Activated T-cell treated with anti-CD3 and anti-CD28 coated beads, Interleukin-2, amount 50 U/mL, for 72 hours (primary cell): ENCODE measurements at places on chromosomes 4 and X. TPM values are rescaled to one million over a fixed set of nuclear protein-coding genes. Genes with fewer than 3 reads are reported as not detected.

Gene HOPX
- 71.1 TPM for total RNA-seq

Gene PRRG1
- not detected for total RNA-seq

Gene KLF8
- total RNA-seq = 5.0 TPM

Gene ERAS
- not detected for total RNA-seq

Gene CENPVL2
- not detected for total RNA-seq

Gene SMIM31
- not detected for total RNA-seq

Gene PPP1R2C
- total RNA-seq = 0.38 TPM

Gene TCP11X2
- total RNA-seq = not detected

Gene XAGE3
- total RNA-seq = not detected

Gene DCAF12L1
- total RNA-seq = not detected

Gene PAGE2
- not detected for total RNA-seq

Gene GABRE
- not detected for total RNA-seq

Gene SEC24D
- 41.5 TPM for total RNA-seq

Gene MAGIX
- 0.93 TPM for total RNA-seq

Gene NSD2
- 232 TPM for total RNA-seq

Gene DMD
- total RNA-seq = 4.6 TPM

Gene CT45A8
- not detected for total RNA-seq

Gene GAK
- total RNA-seq = 136 TPM

Gene CISD2
- 36.3 TPM for total RNA-seq

Gene BEND2
- total RNA-seq = not detected

Gene TENM3
- total RNA-seq = 0.12 TPM

Gene ALAS2
- total RNA-seq = not detected

Gene TRAPPC11
- total RNA-seq = 33.2 TPM

Gene CFAP99
- total RNA-seq = not detected

Gene SOX3
- total RNA-seq = not detected

Gene KLHL13
- total RNA-seq = 1.6 TPM

Gene RADX
- 10.6 TPM for total RNA-seq

Gene ACE2
- total RNA-seq = 0.53 TPM

Gene ZNF674
- total RNA-seq = 3.7 TPM

Gene TBC1D1
- total RNA-seq = 58.0 TPM

Gene TRO
- 7.6 TPM for total RNA-seq

Gene BBS7
- 14.0 TPM for total RNA-seq

Gene KDM5C
- total RNA-seq = 105 TPM

Gene SSX1
- not detected for total RNA-seq

Gene RHOXF1
- total RNA-seq = 1.2 TPM
